ENCODE measurements at places on chromosomes 3 and 15.

- no peak for DNase-seq
Observed at GRCh38 chr15:100944244-100944895, 25.2 kb downstream of the LRRK1 start.

- DNase-seq = no peak
Observed at GRCh38 chr3:102207151-102207571, 227.7 kb upstream of the ZPLD1 start.

- DNase-seq = no peak
Observed at GRCh38 chr3:13272831-13273603, 147.1 kb downstream of the NUP210 start.

- no peak for DNase-seq
Observed at GRCh38 chr3:126036056-126036549, 47.8 kb downstream of the SLC41A3 start.

GRCh38 chr15:31464216-31465082, 137.8 kb downstream of the KLF13 start:
- DNase-seq = no peak

DNA sequence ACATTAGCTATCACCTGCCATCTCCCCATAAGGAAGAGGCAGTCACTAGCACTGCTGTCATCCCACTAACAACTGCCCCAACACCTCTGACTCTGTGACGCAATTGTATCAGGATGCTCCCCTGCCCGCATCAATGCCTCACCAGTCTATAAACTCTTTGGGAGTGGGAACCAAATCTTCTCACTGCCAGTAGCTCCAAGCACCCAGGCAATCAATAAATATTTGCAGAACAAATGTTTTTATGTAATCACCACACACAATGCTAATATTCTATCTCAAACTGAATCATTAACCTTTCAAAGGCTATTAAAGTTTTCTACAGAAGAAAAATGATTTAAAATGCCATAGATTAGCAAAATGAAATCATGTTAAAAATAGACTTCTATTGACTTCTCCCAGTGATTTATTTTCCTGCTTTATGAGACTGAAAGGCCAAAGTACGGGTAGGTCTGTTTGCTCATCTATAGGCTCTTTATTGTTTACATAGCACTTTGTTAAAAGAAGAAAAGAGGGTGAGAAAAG, 131.3 kb downstream of the PLD1 start:
- DNase-seq = no peak

DNA sequence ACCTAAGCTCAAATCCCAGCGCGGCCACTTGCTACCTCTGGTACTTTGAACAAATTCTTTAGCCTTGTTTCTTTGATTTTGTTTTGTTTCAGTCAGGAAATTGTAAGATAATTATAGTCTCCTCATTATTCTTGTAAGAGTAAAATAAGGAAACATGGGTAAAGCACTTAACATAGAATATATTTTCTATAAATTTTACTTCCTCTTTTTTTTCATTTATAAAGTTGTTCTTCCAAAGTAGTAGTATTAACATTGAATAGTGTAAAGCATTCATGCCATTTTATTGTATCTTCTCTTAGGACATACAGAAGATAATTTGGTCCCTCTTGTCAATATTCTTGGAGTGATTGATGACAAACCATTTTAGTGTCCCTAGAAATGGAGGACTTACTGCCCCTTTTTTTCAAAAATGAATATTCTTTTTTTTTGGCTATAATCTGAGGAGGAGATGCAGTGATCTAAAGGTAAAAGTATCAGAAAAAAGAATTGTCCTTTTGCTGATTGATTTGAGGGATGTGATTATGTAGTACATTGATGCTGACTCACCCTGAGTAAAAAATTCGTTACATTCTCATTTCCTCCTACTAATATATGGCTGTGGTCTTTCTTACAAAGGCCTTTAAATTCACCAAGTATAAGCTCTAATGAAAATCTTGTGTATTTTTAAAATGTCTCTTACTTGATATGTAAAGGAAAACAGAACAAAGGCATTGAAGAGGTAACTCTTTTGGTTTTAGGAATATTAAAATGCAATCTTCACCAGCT, 51.0 kb downstream of the ALCAM start:
- DNase-seq = no peak

- no peak for DNase-seq
Observed at GRCh38 chr3:2420919-2421318, 322.3 kb downstream of the CNTN4 start.

- DNase-seq = no peak
Observed at GRCh38 chr3:49076646-49077045, 17.2 kb downstream of the QRICH1 start.

GRCh38 chr15:92880796-92881195, 19.3 kb upstream of the CHD2 start:
- no peak for DNase-seq

- DNase-seq = no peak
Observed at GRCh38 chr3:2921903-2922302, 188.3 kb downstream of the IL5RA start.

- DNase-seq = no peak
Observed at GRCh38 chr3:43046583-43046982, 59.3 kb downstream of the POMGNT2 start.

DNA sequence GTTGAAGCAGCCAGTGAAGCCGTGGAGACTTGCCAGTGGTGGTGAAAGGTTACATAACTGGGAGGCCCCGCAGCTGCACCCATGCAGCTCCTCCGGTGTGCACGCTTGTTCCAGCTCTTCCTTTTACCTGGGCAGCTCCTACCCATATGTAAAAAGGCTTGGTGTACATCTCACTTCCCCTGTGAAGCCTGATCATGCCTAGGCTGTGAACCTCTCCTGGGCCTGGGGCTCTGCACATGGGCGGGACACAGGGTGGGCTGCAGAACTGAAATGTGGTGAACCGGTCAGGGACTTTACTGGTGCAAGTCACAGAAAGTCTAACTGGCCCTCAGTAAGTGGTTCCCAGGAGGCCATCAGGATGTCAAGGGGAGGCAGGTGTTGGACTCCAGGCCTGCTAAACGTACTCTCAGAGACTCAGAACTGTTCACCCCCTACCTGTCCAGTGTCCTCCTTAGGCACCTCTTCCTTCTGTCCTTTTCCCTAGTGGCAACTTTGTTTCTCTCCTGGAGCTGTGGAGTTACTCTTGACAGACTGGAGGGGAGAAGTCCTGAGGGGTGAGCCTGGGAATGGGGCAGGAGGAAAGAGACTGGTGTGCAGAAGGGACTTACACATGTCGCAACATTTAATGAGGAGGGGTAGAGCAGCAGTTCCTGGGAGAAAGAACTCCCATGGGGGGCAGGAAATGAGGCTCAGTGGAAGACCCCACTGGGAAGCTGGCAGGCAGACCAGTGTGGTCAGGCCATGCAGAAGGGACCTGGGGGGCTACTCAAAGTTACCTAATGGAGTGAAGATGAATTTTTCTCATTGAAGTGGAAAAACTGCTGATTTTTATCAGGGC, 148.1 kb downstream of the EEFSEC start:
- DNase-seq = no peak

DNA sequence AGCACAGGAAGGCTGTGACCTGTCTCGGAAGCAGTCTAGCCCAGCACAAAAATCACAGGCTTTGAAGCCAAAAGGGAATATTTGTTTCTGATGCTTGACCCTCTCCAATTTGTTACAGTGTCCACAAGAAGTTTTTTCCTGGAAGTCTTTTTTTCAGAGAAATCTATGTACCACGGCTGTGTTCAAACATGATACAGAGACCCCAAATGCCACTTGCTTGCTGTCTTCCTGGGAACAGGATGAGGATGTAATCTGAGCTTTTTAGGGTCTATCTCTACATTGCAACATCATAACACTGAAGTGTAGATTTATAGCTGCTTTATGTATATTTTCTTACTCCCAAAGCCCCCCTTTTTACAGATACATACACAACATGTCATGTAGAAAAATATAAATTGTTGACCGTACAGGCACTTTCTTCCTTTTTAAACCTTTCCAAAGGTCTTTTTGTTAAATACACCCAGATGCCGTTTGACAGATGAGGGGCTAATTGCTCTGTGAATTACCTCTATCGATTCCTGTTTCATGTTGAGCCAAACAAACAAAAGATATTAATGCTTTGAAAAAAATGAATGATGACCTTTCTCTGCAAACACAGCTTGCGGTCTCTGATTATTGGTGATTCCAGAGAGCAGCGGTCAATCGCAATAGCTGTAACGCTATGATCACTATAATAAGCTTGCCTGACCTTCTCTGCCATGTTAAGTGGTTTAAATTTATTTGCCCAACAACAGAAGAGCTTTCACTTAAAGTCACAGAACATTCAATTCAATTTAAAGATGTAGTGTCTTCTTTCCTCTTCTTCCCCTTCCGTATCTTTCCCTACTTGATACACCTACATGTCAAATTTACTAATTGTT, 875.9 kb upstream of the NR2F2 start:
- DNase-seq = no peak

- DNase-seq = no peak
Observed at GRCh38 chr3:50371133-50371685, 11.9 kb upstream of the TMEM115 start.

DNA sequence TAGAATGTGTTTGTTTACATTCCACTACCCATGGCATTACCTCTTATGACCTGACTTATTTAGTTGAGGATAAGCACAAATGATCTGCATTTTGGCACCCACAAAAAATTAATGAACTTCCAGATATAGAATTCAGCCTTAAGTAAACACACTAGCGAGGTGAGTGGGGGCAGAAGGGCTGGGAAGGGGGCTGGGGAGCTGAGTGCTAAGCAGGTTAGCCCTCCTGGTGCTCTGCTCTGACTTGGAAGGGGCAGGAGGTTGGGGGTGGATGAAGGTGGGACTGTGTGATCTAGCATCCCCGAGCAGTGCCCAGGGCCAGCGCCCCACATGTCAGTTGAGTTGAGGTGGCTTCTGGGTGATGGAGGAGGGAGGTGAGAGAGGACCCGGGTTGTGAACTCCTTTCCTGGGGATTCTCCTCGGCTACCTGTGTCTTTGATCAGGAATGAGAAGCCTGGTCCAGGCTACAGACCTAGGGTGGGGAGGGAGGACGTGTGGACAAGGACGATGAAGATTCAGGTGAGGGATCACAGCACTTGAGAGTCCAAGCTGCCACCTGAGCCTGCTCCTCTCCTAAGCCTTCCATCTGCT, 178.6 kb upstream of the SMAD3 start:
- DNase-seq = no peak

GRCh38 chr15:36782681-36783080, 203.3 kb downstream of the CDIN1 start:
- DNase-seq = no peak

- no peak for DNase-seq
Observed at GRCh38 chr3:4207672-4208071, 95.5 kb upstream of the SETMAR start.

DNA sequence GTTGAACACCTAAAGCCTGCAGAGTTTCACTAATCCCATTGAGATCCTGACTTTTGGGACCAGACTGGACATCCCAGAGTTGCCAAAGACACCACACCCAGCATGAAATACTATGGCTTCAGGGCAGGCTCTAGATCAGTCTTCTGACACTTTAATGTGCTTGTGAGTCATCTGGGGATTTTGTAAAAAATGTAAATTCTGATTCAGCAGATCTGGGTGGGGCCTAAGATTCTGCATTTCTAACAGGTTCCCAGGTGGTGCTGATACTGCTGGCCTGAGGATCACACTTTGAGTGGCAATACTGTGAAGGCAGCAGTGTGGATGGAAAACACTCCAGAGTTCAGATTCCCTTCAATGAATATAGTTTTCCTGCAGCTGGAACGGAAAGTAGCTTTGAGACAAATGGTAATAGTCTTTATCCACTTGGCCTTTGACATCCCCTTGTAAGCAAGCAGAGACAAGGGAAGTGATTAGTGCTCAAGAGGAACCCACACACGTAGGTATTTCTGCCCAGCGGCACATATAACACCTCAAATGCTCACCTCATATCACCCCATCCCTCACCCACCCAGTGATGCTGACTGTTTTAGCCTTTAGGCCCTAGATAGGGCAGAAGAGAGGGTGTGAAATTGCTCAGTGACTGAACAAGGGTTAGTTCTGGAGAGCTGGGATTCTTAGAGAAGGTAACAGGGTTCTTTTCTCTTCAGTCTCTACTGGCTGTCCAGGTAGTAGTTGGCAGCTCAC, 51.5 kb upstream of the GSK3B start:
- DNase-seq = peak; percentile 70

DNA sequence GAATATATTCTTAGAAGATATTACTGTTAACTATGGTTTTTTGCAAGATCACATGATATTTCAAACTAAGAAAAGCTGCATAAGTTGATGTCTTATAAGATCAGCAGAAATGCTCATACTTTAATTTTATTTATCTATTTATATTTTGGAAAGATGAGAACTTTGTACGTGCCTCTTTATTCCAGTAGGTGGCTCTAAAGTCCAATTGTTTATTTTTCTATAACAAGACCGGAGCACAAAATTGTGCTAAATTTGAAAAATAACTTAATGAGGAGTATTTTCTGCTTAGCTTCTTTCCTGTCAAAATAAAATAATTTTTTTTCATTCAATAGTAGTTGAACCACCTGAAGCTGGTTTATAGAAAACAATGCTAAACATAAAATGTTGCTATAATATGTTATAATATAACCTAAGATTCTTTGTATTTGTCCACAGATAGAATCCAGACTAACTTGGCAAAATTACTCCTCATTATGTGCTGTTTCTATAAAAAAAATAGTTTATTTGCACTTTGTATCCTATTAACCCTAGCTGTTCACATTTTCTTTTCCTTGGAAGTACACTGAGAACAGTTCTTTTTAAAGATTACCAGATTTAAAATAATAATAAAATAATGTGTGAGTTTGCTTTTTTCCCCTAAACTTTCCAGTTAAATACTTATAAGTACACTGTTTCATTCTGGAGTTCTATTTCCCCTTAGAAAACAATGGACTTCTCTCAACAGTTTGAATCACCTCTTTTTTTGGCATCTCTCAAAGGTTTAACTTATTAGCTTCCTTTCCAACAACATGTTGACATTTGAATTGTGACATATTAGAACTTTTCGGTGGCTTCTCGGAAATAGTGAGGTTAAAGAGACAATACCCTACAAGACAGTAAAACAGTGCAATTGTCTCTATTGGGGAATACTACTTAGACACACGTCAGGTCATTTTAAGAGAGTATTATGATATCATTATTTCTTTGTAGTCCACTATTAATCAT, 530.0 kb downstream of the MECOM start:
- DNase-seq = no peak

DNA sequence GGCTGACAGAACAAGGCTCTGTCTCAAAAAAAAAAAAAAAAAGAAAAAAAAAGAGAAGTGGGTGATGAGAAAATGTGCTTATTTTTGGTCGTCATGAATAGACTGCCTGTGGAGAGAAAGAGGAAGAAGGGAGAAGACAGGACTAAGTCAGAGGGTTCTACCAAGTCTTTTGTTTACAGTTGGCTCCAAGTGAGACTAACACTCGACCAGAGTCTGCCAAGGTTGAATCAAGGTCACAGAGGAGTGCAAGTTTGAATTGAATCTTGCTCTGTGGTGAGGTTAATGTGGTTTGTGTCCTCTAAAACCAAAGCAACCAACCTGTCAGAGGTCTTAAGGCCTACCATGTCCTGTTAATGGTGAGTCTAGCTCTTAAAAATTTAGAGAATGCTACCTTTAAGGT, 334.1 kb upstream of the GRM7 start:
- no peak for DNase-seq

DNA sequence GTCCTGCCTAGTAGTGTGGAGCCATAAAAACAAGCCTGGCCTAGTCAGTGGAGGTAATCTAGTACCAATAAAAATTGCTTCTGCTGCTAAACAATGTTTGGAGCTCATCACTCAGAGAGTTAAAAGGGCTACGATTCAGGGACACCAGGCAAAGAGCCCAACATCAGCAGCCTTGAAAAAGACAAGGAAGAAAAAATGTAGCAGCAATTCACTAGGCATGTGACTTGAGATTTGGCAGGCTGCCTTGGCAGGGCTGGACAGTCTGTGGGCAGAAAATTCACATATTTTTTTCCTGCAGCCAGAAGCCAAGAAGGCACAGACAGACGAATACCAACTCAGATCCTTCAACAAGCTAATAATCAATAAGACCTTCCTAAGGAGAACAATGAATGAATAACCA, 47.2 kb downstream of the IGSF11 start:
- DNase-seq = no peak

All from HTR-8/SVneo (cell line).